ENCODE measurements at places on chromosomes 2 and 18. TPM values are rescaled to one million over a fixed set of nuclear protein-coding genes. Genes with fewer than 3 reads are reported as not detected.

Gene HMSD
- not detected for total RNA-seq

Gene PLEKHM3
- total RNA-seq, result 14.9 TPM

- H3K4me1 ChIP-seq, result no peaks in the 10 kb centered on the region
- H3K27me3 ChIP-seq, result no peaks in the 10 kb centered on the region
- no peak overlapping the region for H3K4me3 ChIP-seq
- no peaks in the 10 kb centered on the region for H3K36me3 ChIP-seq
- no peak overlapping the region for H3K27ac ChIP-seq
Observed at GRCh38 chr18:58567453-58568196, 61.3 kb downstream of the ALPK2 start.

DNA sequence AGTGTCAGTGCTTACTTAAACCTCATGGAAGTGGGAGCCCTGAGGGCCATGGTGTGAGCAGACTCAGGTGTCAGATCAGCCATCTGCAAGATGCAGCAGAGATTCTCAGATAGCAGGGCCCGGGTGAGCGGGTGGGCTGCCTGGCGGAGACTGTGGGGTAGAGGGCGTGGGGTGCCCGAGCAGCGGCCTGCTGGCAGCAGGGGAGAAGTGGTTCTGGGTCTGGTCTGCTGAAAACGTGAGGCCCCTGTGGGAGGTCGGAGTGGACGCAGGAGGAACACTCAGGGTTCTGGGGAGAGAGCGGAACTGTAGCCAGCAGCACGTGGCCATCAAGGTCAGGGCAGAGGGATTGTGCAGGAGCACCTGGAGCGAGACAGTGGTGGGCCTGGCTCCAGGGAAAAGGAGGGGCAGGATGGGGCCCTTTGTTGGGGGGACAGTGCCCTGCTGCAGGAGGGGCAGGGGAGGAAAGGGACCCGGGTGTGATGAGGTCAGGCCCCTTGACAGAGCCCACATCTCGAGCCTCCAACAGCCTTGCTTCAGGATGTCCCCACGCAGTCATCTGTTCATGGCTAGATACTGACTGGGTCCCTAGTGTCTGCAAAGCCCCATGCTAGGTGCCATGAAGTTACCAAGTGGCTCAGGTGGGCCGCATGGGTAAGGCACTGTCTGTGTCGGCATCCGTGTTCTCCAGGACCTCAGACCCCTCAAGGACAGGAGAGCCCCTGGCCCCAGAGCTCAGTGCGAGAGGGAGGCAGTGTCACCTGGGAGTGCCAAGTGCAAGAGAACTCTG, 2.7 kb upstream of the ESPNL start:
- no peak overlapping the region for H3K27ac ChIP-seq
- no peaks in the 10 kb centered on the region for H3K27me3 ChIP-seq
- no peaks in the 10 kb centered on the region for H3K36me3 ChIP-seq
- H3K4me1 ChIP-seq, result no peaks in the 10 kb centered on the region

- DNase-seq, result no peak
- no peak overlapping the region for H3K4me3 ChIP-seq
Observed at GRCh38 chr18:23495723-23496440, 7.4 kb upstream of the RMC1 start.

DNA sequence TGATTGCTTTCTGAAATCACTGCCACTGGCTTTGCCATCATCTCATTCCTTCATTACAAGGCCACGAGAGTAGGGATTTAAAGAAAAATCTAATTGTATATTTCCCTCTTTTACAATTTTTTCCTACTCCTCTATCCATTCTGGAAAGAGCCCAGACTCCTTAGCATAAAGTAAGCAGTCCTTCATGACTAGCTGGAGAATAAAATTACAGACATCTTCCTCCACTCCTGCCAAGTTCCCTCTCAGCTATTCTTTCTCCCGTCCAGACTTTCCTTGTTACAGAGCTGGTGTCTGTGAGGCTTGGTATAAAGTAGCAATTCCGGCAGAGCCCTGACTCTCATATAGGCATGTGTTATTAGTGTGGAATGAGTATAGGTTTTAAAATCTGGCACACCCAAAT, 806.8 kb downstream of the PLCL1 start:
- no peaks in the 10 kb centered on the region for H3K36me3 ChIP-seq
- H3K4me3 ChIP-seq, result no peak overlapping the region
- no peak overlapping the region for H3K27ac ChIP-seq
- no peaks in the 10 kb centered on the region for H3K27me3 ChIP-seq

- no peak for DNase-seq
- H3K36me3 ChIP-seq, result peaks cover 22% of the 10 kb centered on the region
- H3K4me3 ChIP-seq, result no peak overlapping the region
- H3K27ac ChIP-seq, result no peak overlapping the region
- H3K4me1 ChIP-seq, result no peaks in the 10 kb centered on the region
Observed at GRCh38 chr2:45554742-45555140, 56.3 kb downstream of the SRBD1 start.

DNA sequence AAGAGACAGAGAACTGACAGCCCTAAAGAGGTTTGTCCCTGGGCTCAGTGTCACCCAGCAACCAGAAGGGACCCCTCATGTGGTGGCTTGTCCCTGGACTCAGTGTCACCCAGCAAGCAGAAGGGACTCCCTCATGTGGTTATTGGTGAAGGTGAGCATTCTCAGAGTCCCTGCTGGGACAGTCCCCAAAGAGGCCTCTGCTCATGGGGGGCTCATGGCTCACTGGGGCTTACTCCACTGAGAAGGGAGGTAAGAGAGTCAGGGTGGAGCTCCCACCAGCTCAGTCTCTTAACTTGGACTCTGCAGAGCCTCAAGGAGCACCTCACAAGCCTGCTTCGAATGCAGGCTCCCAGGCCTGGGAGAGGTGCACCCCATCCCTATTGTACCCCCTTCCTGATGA, 145.2 kb upstream of the COPS8 start:
- peaks cover 4% of the 10 kb centered on the region for H3K27me3 ChIP-seq
- H3K4me1 ChIP-seq, result no peaks in the 10 kb centered on the region
- H3K27ac ChIP-seq, result no peak overlapping the region
- no peak for DNase-seq

GRCh38 chr18:13219593-13220159, 1.1 kb downstream of the LDLRAD4 start:
- H3K27me3 ChIP-seq, result no peaks in the 10 kb centered on the region
- peaks cover 68% of the 10 kb centered on the region for H3K4me1 ChIP-seq
- H3K36me3 ChIP-seq, result no peaks in the 10 kb centered on the region

DNA sequence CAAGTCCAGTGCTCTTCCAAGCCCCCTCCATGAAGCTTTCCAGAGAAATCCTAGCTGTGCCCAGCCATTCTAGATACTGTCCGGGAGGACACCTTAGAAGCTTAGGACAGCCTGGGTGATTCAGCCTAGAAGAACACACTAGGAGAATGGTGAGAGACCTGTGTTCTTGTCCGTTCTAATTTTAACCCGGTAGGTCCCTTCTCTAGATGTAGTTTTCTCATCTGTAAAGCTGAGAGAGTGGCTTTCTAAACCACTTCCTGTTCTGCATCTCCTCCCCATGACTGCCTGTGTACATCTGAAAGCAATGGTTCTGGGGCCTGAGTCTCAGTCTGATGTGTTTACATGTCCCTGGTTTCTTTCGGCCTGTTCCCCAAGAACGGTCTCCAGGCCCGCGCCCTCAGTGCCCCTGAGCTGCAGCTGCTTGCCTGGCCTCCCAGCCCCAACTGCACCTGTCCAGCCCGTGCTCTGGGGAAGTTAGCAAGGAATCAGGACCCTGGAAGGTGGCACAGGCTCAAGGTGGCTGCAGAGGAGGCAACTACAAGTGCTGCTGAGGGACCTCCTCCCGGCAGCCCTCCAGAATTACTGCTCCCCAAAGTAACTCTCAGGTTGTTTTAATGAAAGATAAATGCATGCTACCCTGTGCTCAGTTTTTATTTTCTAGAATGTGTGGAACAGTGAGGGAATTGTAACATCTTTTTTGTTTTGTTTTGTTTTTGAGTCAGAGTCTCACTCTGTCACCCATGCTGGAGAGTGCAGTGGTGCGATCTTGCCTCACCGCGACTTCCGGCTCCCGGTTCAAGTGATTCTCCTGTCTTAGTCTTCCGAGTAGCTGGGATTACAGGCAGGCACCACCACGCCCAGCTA, 105.9 kb downstream of the LBH start:
- no peak overlapping the region for H3K4me3 ChIP-seq
- H3K36me3 ChIP-seq, result no peaks in the 10 kb centered on the region
- DNase-seq, result no peak
- H3K4me1 ChIP-seq, result peaks cover 17% of the 10 kb centered on the region
- peak overlapping the region; percentile 21 for H3K27ac ChIP-seq
- no peaks in the 10 kb centered on the region for H3K27me3 ChIP-seq

GRCh38 chr2:1245193-1245592, 168.1 kb upstream of the TPO start:
- H3K4me1 ChIP-seq, result peaks cover 14% of the 10 kb centered on the region
- H3K4me3 ChIP-seq, result no peak overlapping the region
- H3K27ac ChIP-seq, result peak overlapping the region; percentile 62
- H3K36me3 ChIP-seq, result no peaks in the 10 kb centered on the region
- H3K27me3 ChIP-seq, result peaks cover 3% of the 10 kb centered on the region

- DNase-seq, result peak; percentile 65
- peaks cover 97% of the 10 kb centered on the region for H3K4me1 ChIP-seq
- no peak overlapping the region for H3K4me3 ChIP-seq
- no peaks in the 10 kb centered on the region for H3K36me3 ChIP-seq
- H3K27ac ChIP-seq, result no peak overlapping the region
Observed at GRCh38 chr2:98479959-98480524, 35.4 kb downstream of the INPP4A start.
